ENCODE measurements at places on chromosomes 7 and 10.

DNA sequence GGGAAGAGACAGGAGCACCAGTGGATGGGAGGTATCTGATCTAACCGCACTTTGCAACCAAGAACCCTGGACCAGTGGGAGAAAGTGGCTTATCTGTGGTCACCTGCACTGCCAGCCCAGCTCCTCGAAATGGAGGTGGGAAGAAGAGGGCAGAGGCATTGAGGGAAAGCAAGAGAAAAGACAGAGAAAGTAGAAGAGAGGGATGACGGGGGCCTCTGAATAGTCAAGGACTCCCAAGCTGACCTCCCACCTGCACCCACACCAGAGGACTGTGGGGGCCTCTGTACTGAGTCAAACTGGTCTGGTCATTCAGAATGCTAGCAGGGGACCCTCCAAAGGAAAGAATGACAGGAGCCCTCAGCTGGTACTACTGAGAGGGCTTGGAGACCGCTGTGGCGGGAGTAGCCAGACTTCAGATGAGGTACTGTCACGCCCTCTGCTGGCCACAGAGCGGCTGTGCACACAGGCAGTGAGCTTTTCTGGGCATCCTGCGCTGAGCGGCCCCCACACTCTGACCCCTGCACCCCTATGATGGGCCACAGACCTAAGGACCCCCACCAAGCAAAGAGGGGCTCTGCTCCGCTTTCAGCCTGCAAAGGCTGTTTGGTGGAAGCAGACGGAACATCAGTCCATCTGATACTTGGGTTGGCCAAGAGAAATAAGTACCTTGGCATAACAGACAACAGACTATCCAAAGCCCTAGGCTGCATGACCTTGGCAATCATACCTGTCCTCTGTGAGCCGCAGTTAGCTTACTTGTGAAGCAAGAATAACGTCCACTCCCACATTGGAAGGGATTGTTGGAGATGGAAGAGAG, 112.9 kb downstream of the COL13A1 start:
- DNase-seq = peak; percentile 33

GRCh38 chr7:33831389-33832141, 73.8 kb upstream of the BMPER start:
- DNase-seq = peak; percentile 17

DNA sequence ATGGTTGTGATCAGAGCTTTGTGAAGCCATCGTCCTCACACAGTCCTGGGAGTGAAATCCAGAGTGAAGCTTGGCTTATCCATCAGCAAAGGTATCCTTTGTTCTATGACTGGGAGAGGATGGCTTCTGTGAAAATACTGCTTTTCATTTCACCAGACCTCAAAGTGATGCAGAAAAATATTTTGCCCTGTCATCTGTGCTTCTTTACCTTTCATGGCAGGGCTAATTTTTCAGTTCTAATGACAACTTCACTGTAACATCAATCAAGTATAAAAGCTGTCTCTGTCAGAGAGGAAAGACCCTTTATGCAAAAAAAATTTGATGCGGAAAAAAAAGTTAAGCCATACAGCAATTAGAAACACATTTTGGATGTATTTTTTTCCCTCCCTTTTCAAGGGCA, 468.1 kb upstream of the ADARB2 start:
- no peak for DNase-seq

DNA sequence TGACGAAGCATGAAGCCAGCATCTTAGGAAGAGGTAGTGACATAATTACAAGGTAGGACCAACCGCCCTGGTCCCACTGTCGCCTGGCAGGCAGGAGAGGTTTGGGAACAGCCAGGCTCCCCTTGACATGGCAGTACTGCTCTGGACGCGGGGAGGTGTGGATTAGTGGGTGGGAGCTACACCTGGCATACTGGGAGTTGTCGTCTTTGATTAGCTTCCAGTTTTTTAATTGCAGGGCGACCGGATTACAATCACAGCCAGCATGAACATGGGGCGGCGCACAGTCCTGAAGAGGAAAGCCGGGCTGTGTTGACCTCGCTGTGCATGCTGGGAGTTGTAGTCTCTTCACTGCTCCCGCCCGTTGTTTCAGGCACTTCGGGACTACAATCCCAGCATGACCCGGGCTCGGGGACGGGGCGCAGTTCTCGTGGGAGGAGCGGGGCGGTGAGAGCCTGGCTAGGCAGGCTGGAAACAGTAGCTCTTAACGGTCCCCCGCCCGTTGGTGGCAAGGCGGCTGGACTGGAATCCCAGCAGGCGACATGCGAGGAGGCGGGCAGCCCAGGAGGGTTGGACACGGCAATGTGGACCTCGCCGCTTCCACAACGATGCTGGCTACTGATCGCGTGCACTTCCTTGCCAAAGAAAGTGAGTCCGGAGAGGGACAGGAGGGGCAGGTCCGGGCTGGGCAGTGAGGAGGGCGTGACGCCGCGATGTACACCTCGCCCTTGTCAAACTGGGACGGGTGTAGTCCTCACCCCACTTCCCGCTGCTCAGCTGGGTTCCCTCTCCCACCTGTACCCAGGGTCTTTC, 98.0 kb upstream of the ZNF722 start:
- DNase-seq = peak; percentile 90

GRCh38 chr10:3068968-3069737, 1.8 kb downstream of the PFKP start:
- no peak for DNase-seq

DNA sequence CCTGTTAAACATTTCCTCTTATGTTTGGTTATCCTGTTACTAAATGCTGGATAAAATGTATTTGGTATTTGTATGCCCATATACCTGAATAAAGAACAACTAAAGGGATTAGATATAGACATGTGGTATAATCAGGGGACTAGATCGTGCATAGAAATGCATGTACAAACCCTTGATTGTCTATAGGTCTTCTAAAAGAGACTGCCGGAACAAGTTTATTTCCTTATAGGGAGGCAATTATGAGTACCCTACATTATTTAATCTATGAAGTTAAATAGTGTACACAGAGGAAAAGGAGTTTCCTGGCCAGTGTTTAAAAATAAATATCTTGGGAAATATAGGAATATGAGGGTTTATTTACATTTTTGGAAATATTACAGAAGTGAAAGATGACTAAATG, 44.6 kb downstream of the CCSER2 start:
- no peak for DNase-seq

- no peak for DNase-seq
These were observed 14.1 kb downstream of the STAG3 start for GRCh38 chr7:100191775-100192174.

- no peak for DNase-seq
These were observed 238.4 kb downstream of the DIP2C start for GRCh38 chr10:451021-451471.

- no peak for DNase-seq
These were observed 22.4 kb upstream of the SEMA3C start for GRCh38 chr7:80941208-80941758.

- DNase-seq = no peak
These were observed 1.3 kb downstream of the ITPRIP start for GRCh38 chr10:104336821-104337467.

- DNase-seq = no peak
These were observed 718.9 kb downstream of the LRMDA start for GRCh38 chr10:76150139-76150875.

- no peak for DNase-seq
These were observed 182.8 kb downstream of the DIP2C start for GRCh38 chr10:506451-507354.

- DNase-seq = no peak
These were observed 560.9 kb downstream of the PTPRN2 start for GRCh38 chr7:158026636-158027265.

- DNase-seq = peak; percentile 50
These were observed 15.9 kb downstream of the ITPRIP start for GRCh38 chr10:104322416-104322782.

DNA sequence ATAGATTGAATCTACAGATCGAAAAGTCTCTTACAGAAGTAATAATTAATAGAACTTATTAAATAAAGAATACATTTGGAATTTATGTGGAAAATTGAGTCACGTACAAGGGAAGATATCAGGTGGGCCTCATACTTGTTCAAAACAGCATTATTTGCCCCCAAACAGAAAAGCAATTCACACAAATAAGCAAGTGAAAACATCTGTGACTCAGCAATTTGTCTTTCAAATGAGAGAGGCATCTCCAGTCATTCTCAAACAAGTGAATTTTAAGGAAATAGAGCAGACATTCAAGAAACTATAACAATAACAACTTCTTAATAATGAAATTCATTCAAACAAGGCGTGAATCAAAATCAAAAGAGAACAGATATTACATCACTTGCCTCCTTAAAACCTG, 50.1 kb downstream of the SEMA3A start:
- no peak for DNase-seq

DNA sequence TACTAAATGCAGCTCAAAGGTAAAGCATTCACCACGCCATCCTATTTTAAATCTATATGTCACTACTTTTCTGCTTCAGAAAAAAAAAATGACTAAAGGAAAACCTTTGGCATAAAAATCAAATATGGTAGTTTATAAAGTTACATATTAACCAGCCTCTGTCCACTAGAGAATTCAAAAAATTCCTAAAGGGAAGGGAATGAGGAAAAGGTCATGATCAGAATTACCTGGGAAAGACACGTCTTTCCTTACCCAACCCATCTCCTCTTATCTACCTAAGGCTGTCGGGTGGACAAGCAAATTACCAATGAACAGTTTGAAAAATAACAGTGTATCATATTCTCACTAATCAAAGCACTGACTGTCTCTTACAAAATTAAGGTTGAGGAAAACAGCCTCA, 100.7 kb upstream of the TMEM106B start:
- DNase-seq = no peak

- no peak for DNase-seq
These were observed 26.8 kb upstream of the FGL2 start for GRCh38 chr7:77226357-77226839.

GRCh38 chr7:43501870-43502269, 81.0 kb upstream of the STK17A start:
- DNase-seq = no peak

DNA sequence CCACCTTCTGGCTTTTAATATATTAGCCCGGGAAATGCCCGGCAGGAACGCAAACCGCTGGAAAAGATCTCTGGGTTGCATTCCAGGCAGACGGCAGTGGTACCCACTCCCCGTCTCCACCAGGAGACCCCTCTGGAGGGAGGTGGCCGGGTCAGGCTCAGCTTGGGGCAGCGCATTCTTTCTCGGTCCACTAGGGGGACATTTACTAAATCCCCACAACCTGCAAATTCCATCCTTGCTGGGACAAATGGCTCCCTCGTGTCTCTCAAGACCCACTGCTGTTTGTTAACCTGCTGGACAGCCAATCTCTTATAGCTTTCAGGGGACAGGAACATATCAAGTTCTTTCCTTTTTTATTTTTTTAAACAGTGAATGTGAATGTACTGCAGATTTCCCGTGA, 45.8 kb upstream of the CARD11 start:
- no peak for DNase-seq

DNA sequence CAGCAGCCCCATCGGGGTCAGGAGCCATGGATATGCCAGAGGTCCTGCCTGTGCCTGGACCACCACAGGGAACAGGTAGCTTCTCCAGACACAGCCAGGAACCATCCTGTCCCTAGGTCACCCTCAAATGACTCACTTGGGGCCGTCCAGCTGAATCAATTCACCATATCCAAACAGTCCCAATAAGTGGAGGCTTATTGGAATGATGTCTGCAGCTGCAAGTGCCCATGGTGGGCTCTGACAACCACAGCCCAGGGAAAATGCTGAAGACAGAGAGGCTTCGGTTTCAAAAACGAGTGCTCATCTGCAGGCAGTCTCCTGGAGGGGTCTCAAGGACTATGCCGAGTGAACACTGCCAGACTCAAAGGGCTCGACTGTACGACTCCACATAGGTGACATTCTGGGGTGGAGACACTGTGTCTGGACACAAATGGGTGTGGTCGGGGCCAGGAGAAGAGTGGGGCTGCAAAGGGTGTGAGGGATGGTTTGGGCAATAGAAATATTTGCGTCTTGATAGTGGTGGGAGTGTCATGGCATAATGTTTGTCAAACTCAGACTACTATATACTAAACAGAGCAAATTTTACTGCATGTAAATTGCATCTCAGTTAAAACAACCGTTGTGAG, 204.8 kb downstream of the TNS3 start:
- no peak for DNase-seq

DNA sequence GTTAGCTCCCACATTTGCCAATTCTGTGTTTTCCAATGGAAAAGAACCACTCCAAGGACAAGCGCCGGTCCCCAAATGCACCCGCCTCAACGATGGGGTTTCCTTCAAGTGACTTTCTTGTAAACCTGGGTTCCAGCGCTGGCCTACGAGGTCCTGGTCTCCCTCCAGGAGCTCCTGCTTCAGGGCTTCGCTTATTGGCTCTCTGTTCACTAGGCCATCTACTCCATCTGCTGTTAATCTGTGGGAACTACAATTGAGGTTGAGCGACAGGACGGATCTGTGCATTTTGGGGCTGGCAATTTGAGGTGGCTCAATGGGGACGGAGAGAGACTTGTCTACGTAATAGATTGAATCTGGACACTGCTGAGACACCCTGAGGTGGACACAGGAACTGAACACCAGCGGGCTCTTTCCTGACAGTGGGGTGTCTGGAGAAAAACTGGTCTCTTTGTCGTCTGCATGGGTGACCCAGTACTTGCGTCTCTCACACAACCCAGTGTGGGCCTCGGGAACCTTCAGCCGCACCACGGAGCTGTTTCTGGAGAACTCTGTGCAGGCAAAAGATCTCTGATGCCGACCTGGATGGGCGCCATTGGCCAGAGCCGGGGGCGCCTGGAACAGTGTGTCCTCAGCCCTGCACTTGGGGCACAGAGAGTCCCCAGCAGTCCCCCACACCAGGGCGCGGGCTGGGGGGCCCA, 115.9 kb upstream of the ADAM12 start:
- peak; percentile 6 for DNase-seq

DNA sequence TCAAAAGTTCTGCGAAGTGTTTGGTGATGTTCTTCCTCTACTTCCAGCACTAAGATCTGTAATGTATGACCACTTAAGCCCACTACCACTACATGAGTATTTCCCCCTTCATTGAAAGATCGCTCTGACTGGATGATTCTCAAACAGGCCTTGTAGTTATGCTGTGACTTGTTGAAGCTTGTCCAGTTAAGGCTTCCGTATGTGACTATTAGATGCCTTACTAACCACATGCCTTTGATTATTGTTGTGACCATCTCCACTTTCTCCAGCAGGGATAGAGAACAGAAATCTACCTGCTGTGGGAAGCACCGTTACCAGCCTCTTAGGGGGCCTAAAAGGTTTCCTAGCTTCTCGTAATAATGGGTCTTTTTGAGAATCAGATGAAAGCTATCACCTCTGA, 81.1 kb downstream of the NOC3L start:
- DNase-seq = no peak

- DNase-seq = no peak
These were observed 2.5 kb upstream of the CFAP58 start for GRCh38 chr10:104351061-104351702.

Measured in DMS153 (cell line).